ENCODE measurements at places on chromosomes 16 and 17. TPM values are rescaled to one million over a fixed set of nuclear protein-coding genes. Genes with fewer than 3 reads are reported as not detected.

GRCh38 chr17:81294512-81295030 lies 536 bp downstream of the SLC38A10 start:
- peak; percentile 50 for DNase-seq

DNA sequence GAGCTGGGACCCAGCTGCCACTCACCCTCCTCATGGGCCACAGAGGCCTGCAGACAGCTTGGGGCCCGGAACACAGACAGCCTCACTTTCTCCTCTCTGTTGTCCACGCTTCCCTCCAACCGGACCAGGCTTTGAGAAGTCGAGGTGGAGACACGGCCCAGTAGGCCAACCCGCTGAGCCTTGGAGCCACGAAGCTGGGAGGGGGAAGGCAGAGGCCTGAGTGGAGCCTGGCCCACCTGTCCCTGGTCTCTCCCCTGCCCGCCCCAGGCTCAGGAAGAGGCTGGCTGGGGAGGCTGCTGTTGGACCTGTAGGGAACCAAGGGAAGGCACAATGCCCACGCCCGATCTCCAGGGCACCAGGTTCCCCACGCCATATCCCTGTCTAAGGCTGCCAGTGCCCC lies 48.1 kb downstream of the RMI2 start:
- DNase-seq: no peak

GRCh38 chr16:10961231-10961630 lies 16.9 kb downstream of the CLEC16A start:
- DNase-seq: no peak

ALOX15B gene
- total RNA-seq: not detected

DNA sequence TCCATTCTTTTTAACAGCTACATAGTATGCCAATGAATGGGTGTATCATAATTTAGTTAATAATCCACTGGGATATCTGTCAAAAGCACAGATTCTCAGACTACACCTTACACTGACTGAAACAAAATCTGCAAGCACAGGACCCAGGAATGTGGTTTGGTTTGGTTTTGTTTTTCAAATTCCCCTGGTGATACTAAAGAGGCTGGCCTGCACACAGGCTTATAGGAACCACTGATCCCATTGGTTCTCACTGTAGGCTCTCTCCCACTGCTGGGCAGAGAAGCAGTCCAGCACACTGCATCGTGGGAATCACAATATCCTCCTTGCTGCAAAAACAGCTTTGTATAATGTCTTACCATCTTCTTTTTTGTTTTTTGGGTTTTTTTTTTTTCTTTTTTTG lies 67.1 kb downstream of the TEX14 start:
- no peak for DNase-seq

KRT20 gene
- not detected for total RNA-seq

KRT34 gene
- total RNA-seq: 0.51 TPM

DNA sequence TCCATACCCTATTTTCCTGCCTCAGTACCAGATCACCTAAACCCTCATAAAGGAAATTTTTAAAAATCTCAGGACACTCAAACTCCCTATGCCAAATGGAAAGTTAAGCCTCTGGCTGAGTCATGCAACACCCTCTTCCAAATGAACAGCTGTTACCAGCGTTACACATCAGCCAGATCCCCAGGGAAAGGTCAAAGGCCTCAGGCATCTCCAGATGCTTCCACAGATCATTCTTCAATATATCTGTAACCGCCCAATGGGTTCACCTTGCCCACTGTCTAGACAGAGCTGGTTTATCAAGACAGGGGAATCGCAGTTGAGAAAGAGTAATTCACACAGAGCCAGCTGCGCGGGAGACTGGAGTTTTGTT lies 29.1 kb upstream of the SHCBP1 start:
- no peak for DNase-seq

GRCh38 chr16:1659031-1659430 lies 19.0 kb upstream of the JPT2 start:
- peak; percentile 25 for DNase-seq

- no peak for DNase-seq
These were observed 31.9 kb upstream of the HOXB13 start for GRCh38 chr17:48760411-48760810.

FOXC2 gene
- total RNA-seq: 8.1 TPM

DNA sequence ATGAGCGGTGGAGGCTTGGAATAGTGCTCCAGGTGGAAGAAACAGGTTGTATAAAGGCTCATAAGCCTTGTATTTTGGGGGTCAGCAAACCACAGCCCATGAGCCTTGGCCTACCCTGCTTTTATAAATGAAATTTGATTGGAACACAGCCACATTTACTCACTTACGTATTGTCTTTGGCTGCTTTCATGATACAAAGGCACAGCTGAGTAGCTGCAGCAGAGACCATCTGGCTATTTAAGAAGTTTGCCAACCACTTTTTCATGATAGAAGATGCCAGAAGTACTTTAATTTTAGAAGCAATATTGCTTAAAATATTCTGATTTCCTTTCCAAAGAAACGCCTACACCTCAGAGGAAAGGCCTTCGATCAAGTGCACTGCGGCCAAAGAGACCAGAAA lies 73.8 kb downstream of the C17orf58 start:
- no peak for DNase-seq

DNA sequence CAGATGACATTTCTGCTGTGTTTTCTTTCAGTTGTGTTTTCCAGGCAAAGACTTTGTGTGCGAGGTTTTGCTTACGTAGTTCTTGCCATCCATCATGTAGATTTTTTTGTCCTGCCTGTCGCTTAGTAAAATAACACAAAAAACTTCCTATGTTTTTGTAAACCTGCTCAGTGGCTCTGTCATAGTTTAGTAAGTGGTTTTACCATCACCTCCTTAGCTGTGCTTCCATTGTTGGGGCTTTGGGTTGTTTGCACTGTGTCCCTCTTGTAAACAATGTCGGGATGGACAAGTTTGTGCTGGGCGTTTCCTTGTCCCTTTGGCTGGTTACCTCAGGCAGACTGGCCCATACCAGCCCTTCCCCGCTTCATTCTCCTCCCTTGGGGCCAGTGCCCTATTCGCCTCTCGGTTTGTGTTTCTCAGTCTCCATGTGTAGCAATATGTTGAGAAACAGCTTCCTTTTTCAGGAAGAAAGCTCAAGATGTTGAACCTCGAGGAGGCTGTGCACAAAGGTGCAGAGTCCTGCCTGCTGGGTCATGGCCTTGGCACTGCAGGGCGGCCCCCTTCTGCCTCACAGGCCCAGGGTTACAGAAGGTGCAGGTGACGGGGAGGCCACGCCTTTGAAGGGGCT lies 74.6 kb downstream of the KSR1 start:
- DNase-seq: no peak

DNA sequence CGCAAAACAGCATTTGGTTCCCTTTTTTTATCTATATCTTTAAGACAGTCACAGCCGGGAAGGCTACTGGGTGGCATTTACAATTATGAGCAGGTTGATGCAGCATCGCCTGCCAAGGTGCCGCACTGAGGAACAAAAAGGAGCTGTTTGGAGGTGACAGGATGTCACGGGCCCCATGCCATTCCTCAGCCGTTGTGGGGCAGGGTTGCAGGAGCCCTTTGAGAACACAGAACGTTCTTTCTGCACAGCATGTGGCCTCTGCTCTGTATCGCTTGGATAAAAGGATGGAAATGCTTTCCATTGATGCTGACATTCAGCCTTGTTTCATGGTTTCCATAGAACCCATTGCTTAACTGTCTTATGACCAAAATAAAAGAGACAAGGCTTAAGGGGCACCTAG lies 141.9 kb upstream of the CDH5 start:
- DNase-seq: no peak

- DNase-seq: no peak
These were observed 5.2 kb upstream of the RPL13 start for GRCh38 chr16:89555265-89555664.
